ENCODE measurements at places on chromosomes 1 and 21.

DNA sequence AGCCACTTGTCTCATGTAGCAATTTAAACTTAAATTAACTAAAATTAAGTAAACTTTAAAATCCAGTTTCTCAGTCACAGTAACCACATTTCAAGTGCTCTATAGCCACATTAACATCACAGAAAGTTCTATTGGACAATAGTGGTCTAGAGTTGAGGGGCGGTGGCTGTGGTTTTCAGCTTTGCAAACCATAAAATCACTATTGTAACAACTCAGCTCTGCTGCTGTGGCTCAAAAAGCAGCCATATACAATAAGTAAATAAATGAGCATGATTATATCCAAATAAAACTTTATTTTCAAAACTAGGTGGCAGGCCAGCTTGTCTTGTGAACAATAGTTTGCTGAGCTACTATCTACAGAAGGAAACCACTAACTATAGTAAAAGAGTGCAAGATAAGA lies 43.4 kb upstream of the C1orf53 start:
- DNase-seq: no peak

GRCh38 chr1:218473522-218473921 lies 128.4 kb downstream of the TGFB2 start:
- DNase-seq: no peak

GRCh38 chr21:45512626-45513002 lies 29.6 kb downstream of the SLC19A1 start:
- DNase-seq: no peak

DNA sequence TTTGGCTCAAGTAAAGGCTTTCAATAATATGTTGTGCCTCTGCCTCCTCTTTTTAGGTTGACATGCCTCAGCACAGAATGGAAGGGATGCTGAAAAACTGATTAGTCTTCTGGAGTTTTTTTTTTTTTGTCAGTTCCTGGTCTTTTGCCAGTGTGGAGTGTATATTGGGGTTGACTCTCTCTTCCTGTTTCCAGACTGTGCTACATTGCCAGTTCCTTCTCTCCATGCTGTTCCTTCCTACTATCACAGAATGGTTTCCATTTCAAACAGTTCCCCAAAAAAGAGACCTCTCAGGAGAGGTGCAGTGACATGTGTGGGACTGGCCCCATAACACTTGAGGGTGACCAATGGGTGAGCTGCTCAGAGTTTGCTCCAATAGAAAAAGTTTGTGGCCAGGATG lies 101.7 kb upstream of the ETV3 start:
- DNase-seq: no peak
